NCI-H1417 (cell line): ENCODE measurements at places on chromosomes 16 and 17.

DNA sequence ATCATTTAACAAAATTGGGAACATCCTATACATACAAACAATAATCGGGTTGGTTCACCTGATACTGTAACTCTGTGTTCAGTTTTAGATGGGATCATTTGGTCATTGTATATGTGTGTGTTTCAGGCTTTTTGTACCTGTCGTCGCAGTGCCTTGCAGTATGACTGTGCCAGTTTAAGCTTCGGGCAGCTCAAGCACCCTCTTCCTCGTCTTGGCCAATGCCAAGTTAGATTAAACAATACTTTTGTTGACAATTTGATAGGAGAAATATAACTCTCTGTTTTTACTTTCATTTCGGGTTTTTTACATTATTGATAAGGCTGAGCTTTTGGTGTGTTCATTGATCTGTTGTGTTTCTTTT is 37.0 kb upstream of the ARHGAP17 start:
- no peak for DNase-seq

GRCh38 chr16:49632086-49632794 is 223.7 kb downstream of the ZNF423 start:
- no peak for DNase-seq

DNA sequence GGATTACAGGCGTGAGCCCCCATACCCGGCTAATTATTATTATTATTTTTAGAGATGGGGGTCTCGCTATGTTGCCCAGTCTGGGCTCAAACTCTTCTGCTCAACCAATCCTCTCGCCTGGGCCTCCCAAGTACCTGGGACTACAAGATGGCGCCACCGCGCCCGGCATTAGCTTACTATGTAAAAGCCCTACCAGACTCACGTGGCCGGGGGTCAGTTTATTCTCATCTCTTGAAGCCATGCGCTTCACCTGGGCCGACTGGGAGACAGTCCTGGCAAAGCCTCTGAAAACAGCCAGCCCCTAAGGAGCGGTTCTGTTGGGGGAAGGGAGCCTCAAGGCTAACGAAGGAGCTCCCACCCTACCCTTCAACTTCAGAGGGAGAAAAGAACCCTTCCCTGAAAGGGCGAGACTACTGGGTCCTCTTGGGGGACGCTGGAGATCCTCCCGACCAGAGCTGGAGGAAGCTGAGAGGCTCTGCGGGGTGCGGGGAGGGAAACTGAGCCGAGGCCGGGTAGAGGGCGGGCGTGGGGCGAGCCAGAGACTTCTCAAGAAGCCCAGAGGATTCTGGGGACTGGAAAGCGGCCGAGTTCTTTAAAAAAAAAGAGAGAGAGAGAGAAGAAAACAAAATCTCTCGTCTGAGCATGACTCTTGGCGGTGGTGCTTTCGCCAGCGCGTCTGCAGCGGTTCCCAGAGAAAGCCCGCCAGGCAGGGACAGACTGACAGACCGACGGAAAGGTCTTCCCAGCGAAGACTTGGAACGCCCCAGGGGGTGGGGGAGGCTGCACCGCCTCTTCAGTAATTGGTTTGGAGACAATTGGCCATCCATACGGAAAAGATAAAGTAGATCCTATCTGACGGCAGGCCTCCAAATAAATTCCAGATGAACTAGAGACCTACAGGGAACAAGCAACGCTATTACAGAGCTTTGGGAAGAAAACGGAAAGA is 5.6 kb upstream of the TUBG2 start:
- DNase-seq: no peak

DNA sequence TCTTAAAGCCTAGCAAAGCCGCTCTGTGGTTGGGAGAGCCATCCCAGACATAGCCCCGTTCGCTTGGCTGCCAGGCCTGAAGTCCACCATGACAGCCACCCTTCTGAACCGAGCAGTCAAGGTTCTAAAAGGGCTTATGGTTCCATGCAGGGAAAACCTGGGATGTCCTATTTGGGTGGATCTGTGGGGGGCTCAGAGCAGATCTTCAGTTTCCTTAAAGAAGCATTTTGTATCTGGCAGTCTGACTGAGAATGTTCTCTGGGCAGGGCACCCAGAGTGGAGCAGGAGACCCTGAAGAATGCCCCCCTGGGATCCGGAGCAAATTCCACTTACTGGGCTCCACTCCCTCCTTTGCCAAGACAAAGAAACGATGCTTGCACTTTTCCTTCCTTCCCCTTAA is 127.2 kb downstream of the IRX5 start:
- no peak for DNase-seq

GRCh38 chr16:89317101-89317671 is 99.7 kb downstream of the ZNF778 start:
- DNase-seq: no peak

DNA sequence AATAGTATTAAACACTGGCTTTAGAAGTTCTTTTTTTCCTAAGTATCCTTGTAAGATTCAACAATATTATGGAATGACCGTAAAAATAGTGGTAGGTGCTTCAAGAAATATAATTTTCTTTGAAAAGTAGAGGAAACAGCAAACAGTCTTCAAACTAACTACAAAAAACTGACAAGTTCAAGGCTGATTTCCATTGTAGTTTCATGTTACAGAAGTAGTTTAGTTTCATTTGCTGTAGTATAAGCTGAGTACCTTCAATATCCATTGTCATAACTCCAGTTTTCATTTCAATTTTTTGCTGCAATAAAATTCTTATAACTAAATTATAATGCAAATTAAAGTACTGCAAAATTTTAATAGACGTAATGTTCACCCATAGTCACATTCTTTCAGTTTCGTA is 19.3 kb downstream of the PHKB start:
- no peak for DNase-seq

DNA sequence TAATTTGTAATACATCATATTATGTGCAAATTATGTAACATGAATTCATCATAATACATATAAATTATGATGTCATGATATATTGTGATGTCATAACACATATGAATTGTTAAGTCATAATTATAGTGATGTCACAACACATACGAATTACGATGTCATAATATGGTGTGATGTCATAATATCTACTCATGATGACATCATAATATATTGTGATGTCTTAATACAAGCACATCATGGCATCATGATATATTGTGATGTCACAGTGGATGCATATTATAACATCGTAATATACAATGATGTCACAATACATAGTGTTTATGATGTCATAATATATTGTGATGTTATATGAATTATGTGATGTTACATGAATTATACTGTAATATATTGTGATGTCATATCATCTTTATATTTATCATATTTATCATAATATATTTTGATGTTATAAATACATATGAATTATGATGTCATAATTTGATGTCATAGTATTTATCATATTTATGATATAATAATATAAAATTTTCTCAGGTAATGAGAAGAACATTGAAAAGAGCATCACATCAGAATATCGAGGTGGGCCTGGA is 1793.0 kb downstream of the TP53TG3F start:
- no peak for DNase-seq

DNA sequence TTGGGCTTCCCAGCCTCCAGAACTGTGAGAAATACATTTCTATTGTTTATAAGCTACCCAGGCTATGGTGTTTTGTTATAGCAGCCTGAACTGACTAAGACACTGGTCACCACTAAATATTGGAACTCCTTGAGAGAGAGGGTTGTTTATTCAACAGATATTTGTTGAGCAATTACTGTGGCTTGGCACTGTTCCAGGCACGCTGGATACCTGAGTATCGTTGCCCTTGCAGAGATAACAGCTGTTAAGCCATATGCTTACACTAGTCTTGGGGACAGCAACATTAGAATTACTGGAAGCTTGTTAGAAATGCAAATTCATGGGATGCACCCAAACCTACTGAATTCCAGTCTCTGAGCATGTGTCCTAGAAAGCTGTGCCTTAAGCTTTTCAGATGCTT is 230.7 kb downstream of the HS3ST4 start:
- DNase-seq: no peak
